ENCODE measurements at places on chromosomes 7 and 10.

DNA sequence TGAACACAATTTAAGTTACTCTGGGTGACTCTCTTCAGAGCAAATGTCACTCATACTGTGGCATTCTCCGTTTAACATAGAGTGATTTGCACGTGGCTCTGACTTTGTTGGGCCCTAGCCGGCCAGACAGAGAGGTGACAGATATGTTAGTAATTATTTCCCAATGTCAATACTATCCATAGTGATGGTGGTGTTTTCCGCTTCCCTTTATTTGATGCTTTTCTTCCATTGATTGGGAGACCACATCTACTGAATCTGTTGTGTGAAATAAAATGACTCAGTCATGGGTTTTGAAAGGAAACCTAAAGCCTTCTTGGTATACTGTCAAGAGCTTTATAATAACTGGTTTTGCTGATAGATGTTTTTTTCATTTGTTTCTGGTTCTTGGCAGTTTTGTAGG, 7.4 kb downstream of the AVL9 start:
- no peak overlapping the region for H3K27ac ChIP-seq
- no peak for DNase-seq
- H3K4me3 ChIP-seq, result no peak overlapping the region
- H3K27me3 ChIP-seq, result no peaks in the 10 kb centered on the region

DNA sequence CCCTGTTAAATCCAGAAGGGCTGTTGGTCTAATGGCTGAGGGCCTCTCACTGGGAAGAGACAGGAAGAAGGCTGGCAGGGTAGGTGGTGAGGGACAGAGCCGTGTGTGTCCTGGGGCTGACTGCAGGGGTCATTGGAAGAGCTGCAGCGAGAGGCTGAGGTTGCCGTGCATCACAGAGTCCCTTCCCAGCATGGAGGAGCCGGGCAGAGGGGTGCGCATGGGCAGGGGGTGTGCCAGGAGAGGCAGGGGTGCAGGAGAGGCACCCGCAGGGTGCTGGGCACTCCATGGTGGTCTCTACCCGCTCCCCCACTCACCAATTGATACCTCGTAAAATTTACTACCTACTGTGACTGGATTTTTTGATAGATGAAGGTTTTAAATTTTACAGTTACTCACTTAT, 124.3 kb downstream of the ACTR3B start:
- no peaks in the 10 kb centered on the region for H3K4me1 ChIP-seq
- H3K27me3 ChIP-seq, result no peaks in the 10 kb centered on the region

DNA sequence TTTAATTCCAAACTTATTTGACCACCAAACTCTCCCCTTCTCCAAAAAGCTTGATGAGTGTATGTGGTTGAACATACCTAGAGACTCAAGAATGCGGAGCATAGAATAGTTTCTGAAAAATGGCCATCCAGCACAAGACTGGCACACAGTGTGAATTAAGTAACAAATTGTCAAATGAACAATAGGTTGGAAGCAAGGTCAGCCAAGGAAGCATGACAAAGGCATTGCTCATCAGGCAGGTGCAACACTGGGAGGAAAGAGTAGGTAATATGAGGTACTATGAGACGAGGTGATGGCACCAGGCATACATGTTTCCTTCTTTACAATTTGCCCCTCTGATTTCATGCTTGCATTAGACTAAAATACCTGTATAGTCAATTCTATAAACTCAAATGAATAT, 73.7 kb downstream of the DKK1 start:
- H3K4me3 ChIP-seq, result no peak overlapping the region
- no peak for DNase-seq
- H3K36me3 ChIP-seq, result no peaks in the 10 kb centered on the region
- no peak overlapping the region for H3K27ac ChIP-seq
- H3K27me3 ChIP-seq, result no peaks in the 10 kb centered on the region

- peak overlapping the region; percentile 99 for H3K27ac ChIP-seq
- no peaks in the 10 kb centered on the region for H3K4me1 ChIP-seq
- H3K36me3 ChIP-seq, result peaks cover 3% of the 10 kb centered on the region
- H3K4me3 ChIP-seq, result peak overlapping the region; percentile 77
- no peaks in the 10 kb centered on the region for H3K27me3 ChIP-seq
Observed at GRCh38 chr10:29735628-29736365, 101.0 kb upstream of the SVIL start.

- H3K4me3 ChIP-seq, result no peak overlapping the region
- peak overlapping the region; percentile 11 for H3K27ac ChIP-seq
- DNase-seq, result no peak
- H3K36me3 ChIP-seq, result no peaks in the 10 kb centered on the region
- no peaks in the 10 kb centered on the region for H3K27me3 ChIP-seq
- peaks cover 87% of the 10 kb centered on the region for H3K4me1 ChIP-seq
Observed at GRCh38 chr10:31347705-31348104, 28.7 kb downstream of the ZEB1 start.

GRCh38 chr10:93893646-93894515, at the start of gene SLC35G1:
SLC35G1 (plus strand) TSS chr10:93893978; CDS start chr10:93894034, 56 bp downstream.
- peak within 1 kb of the TSS; percentile 72 for H3K4me3 ChIP-seq
- peak; percentile 78 for DNase-seq
- peak within 1 kb of the TSS; percentile 71 for H3K27ac ChIP-seq
- H3K27me3 ChIP-seq, result no peaks in the 10 kb centered on the region

DNA sequence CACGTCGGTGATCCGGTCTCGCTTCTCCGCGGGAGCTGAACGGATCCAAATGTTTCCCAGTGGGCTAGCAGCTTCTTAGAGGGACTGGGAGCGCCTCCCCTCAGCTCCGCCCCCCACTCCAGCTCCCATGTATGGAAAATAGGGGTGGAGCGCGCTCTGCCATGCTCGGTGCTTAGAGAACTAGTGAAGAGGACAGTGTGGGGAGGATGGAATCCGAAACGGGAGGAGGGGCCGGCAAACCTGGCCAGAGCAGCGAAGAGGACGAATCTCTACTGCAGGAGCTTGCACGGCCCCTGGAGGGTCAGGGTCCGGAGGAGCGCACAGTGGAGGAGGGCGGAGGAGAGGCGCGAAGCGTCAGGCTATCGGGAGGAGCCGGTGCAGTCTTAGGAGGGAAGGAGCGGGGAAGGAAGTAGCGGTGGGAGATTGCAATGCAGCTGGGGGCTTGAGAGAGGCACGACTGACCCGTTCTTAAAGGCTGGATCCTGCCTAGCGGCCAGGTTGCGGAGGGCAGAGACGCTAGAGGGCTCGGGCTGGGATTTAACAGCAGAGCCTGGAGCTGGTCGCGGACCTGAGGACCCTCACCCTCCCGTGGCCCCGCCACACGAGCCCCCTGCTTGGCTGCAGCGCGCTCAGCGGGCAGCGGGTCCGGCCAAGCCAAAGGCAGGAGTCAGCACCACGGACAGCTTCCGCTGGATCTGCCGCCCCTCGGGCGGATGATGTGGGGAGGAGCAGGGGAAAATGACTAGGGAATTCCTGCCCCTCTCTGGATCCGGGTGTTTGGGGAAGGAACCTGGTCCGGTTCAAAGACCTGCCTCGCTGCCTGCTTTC, at the start of gene PRLHR:
Gene PRLHR (minus strand): TSS at position 51 of the 828 bp plus-strand sequence. CDS start 404 bp downstream, outside the sequence.
- H3K27ac ChIP-seq, result no peak within 1 kb of the TSS
- H3K36me3 ChIP-seq, result no peaks in the 10 kb centered on the region
- H3K27me3 ChIP-seq, result peaks cover 65% of the 10 kb centered on the region

- no peaks in the 10 kb centered on the region for H3K27me3 ChIP-seq
- H3K4me1 ChIP-seq, result no peaks in the 10 kb centered on the region
- DNase-seq, result no peak
- H3K36me3 ChIP-seq, result no peaks in the 10 kb centered on the region
- H3K4me3 ChIP-seq, result no peak overlapping the region
Observed at GRCh38 chr7:51274001-51274400, 42.6 kb downstream of the COBL start.

- DNase-seq, result no peak
- H3K27me3 ChIP-seq, result no peaks in the 10 kb centered on the region
- peaks cover 47% of the 10 kb centered on the region for H3K4me1 ChIP-seq
Observed at GRCh38 chr10:61975391-61975932, 74.0 kb downstream of the ARID5B start.

- H3K36me3 ChIP-seq, result no peaks in the 10 kb centered on the region
- H3K4me3 ChIP-seq, result no peak overlapping the region
- H3K4me1 ChIP-seq, result no peaks in the 10 kb centered on the region
Observed at GRCh38 chr10:69728335-69728870, 73.3 kb upstream of the COL13A1 start.

- no peaks in the 10 kb centered on the region for H3K27me3 ChIP-seq
- no peak overlapping the region for H3K27ac ChIP-seq
- H3K4me1 ChIP-seq, result peaks cover 7% of the 10 kb centered on the region
- DNase-seq, result no peak
Observed at GRCh38 chr10:61732629-61733278, 70.0 kb downstream of the CABCOCO1 start.

All from sigmoid colon (tissue), 7 donors.